ENCODE measurements at places on chromosomes 3 and 15.

DNA sequence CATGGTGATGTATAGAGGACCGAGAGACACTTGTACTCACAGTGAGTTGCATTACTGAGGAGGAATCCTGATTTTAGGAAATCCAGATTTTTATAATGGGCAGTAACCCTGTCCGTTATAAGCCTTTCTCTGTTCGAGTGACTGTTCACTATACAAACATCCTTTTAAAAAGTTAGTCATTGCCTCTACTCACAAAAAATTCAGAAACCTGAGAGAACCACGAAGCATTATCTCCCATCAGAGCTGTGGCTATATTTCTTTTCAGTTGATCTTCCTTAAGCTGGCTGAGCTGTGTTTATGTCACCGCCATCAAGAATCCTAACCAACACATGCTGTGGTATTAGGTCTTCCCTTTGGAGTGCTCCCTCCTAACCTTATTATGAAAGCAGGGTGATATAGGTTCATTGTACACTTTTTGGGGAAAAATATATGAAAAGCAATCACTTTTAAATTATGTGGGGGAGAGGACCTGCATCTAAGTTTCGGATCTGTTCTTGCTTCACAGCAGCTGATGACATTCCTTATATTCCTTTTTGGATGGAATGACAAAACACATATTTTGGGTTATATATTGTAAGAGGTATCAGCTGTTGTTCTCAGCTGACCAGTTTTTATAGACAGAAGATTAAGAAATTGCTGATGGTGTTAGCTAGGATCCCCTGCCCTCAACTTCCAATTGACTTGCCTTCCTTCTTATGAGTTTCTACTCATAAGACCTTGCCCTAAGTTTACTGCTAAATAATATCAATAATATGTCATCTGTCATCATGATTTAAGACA lies 465.9 kb upstream of the RASGRP1 start:
- DNase-seq: no peak

DNA sequence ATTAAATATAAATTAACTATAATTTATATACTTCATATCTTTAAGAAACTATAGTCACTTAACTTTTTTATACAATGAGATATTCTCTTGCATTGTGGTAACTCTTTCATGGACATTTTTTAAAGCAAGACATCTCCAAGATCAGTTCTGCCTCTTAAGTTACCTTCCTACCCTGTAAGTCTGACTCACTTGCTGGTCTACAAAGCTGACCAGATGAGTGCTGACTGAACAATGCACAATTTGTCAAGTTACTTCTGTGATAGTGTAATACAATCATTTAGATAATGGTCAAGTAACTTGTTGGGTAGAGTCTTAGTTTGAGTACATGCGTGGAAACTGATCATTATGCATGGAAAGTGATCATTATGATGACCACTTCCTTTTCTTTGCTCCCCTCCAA lies 145.9 kb downstream of the MEIS2 start:
- DNase-seq: no peak

GRCh38 chr3:15713364-15713763 lies 84.4 kb downstream of the ANKRD28 start:
- no peak for DNase-seq

DNA sequence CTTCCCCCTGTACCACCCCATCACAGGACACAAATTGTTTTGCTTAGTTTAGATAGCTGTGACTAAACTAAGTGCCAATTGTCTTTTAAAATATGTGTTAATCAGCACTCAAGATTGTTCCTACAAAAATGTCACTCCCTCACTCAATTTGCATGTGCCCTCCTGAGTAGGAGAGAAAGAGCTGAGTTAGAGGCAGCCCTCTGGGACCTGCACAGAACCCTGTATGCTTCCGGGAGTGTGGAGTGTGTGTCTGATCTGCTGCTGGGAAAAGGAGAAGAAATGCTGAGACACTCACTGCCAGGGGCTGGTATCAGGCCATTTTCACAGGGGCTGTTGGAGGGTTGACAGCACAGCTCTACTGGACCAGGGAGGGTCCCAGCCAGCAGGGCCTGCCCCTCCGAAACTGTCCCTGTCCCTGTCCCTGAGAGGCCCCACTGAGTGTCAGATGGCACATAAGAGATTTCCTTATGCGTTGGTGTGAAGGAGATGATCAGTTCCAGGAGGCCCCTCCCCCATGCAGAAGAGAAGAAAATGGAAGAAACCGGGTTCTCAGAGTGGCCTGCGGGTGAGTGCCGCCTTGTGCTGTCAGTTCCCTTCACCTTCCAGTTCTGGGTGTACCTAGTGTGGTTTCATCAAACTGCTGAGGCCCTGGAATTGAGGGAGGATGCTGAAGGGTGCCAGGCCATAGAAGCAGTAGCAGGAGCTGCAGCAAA lies 3.9 kb upstream of the B3GNT5 start:
- DNase-seq: no peak

GRCh38 chr3:192055946-192056345 lies 595.0 kb downstream of the PYDC2 start:
- no peak for DNase-seq

GRCh38 chr3:32305361-32305876 lies 66.9 kb downstream of the CMTM8 start:
- no peak for DNase-seq

- no peak for DNase-seq
Measured at GRCh38 chr3:143291836-143292447, 172.4 kb downstream of the CHST2 start.

GRCh38 chr15:25790000-25790660 lies 73.0 kb downstream of the ATP10A start:
- no peak for DNase-seq

DNA sequence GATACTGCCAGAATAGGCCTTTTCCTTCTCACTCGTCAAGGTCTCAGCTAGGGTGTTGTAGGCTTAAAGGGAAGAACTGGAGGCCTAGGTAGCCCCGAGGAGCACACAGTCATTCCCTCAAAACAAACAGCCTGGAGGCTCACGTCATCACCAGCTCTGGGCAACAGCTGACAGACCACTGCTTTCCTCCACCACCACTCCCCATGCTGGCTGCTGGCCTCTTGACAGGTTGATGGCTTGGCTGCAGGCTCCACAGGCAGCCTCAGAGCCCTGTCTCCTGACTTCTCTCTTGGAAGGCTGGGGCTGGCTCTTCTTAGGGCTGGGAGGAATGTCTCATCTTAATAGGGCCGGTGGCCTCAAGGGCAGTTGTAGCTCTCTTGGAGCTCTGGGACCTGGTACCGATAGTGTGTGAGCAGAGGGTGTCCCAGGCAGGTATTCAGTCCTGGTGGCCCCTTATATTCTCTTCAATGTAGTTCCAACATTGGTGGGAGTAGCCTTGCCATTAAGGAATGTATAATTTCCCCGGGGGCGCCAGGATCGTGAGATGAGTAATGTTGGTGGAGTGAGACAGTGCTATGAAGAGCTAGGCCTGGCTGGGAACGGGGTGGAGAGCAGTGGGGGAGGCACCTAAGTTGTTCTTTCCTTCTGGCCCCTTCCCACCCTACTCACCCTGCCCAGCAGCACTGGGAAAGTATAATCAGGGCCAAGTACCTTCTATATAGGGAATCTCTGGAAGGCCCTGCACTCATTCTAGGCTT lies 6.1 kb upstream of the AP2M1 start:
- DNase-seq: no peak

DNA sequence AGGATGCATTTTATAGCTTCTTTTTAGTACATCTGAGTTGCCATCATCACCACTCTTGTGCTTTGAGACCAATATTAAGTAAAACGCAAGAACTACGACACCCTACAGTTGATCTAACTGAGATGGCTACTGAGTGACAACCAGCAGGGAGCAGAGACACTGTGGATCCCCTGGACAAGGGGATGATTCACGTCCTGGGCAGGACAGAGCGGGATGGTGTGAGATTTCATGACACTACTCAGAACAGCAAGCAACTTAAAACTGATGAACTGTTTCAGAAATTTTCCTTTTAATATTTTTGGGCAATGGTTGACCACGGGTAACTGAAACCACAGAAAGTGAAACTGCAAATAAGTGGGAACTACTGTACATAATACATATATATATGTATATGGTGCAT lies 299.2 kb downstream of the ADAMTS17 start:
- DNase-seq: no peak

GRCh38 chr3:134150476-134150875 lies 100.2 kb downstream of the RYK start:
- DNase-seq: no peak

Measured in CD4-positive, alpha-beta T cell treated with Interleukin-1 beta for 1 hour (primary cell).